ENCODE measurements at places on chromosomes 3 and 15. TPM values are rescaled to one million over a fixed set of nuclear protein-coding genes. Genes with fewer than 3 reads are reported as not detected.
A peak's percentile ranks its signal among the peaks of the same experiment; 100 is the strongest.

Gene CFAP20DC
- 0.39 TPM for total RNA-seq

Gene MYO5A
- total RNA-seq, result 11.9 TPM

Gene SPRED1
- 4.3 TPM for total RNA-seq

Gene SLC22A13
- 0.18 TPM for total RNA-seq

Gene TMEM212
- total RNA-seq, result not detected

Gene SCN5A
- total RNA-seq, result 0.31 TPM

Gene SATB1
- total RNA-seq, result 25.2 TPM

Gene BTLA
- not detected for total RNA-seq

Gene LRRC2
- 1.4 TPM for total RNA-seq

DNA sequence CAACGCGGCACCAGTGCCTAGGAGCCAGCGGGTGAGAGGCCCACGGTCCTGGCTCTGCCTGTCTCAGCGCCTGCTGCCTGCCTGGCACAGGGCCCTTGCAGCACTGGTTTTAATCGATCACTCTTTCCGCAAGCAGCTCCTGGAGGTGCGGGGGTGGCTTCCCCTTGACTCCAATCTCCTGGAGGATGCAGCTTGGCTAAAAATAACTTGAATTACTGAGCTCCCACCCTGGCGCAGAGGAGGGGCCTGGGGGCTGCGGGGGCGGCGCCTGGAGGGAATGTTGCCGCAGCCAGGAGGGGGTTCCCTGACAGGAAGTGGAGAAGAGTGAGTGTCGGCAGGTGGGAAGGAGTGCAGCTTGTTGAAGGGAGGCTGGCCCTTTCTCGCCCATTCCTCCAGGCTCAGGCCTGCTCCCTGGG, 9.9 kb upstream of the RPL29 start:
- DNase-seq, result peak; percentile 78

- no peak for DNase-seq
Measured at GRCh38 chr3:130276203-130276803, 69.2 kb upstream of the COL6A5 start.

GRCh38 chr15:60691508-60692047, 212.6 kb upstream of the ICE2 start:
- DNase-seq, result no peak

- peak; percentile 84 for DNase-seq
Measured at GRCh38 chr15:101528108-101528916, 38.8 kb upstream of the PCSK6 start.

DNA sequence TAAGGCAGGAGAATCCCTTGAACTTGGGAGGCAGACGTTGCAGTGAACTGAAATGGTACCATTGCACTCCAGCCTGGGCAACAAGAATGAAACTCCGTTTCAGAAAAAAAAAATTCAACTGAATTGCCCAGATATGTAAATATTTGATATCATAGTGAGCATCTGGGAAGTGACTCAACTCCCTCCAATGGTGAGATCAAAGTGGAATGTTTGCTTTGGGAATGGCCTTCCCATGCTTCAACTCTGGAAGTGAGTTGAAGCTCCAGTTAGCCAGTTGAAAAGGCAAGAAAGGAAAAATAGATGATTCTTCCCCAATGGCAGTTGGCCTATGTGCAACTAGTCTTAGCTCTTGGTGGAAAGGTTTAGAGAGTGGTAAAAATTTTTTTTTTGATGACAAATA, 131.6 kb upstream of the CMC1 start:
- DNase-seq, result no peak

DNA sequence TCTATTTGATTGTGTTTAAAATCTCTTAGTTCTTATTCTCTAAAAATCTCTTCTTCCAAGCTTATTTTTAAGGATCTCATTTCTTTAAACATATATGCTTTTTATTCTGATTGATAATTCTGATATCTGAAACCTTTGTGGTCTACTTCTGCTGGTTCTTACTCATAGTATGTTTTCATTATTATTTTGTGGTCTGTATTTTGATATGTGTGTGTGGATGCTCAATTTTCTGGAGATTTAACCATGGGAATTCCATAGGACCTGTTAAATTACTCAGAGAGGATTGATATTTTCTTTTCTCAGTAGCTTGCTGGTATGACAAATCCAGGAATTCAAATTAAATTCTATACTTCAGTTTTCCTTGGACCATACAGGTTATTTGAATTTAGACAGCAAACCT, 14.7 kb upstream of the HHLA2 start:
- DNase-seq, result no peak

DNA sequence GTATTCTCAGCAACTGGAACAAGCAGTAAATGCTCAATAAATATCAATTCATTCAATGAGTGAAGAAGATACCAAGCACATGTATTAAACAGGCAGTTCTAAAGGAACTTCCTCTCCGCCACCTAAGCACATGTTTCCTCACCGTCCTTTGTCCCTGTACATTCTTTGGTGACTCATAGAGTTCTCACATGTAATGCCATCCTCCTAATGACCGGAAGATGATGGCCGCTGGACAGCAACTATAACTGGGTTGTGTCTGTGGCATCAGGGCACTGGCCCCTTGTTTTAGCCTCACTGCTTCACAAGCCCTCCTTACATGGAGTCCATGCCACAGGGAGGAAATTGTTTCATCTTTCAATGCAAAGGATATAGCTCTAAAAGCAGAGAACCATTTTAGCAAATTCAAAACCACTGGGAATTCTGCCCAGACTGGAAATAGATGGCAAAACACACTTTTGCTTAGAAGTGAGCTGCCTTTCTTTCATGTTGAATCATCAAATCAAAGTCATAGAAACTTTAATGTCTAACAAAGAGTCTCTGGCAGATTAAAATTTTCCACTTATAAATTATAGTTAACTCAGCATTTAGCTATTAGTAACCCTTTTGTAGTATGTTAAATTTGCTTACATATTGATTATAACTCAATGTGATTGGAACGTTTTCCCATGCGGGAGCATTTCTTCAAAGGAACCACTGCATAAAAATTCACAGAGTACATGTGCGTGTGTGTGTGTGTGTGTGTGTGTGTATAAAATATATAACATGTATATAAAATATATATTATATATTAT, 74.1 kb downstream of the GAP43 start:
- DNase-seq, result no peak

DNA sequence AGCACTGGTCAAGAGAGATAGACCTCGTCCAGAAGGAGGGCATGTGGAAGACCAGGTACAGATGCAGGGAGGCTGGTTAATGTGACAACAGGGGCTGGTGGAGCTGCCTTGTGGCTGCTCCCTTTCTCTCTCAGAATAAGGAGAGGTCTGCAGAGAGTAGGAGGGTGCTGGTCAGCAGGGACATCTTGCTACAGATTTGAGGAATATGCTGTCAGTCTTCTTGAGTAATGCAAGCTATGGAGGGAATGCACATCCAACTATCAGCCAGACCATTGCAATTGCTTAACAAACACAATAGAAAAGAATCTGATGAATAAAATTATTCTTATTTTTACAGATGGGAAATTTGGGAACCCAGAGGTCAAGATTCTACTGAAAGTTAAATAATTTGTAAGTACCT, 20.3 kb upstream of the SIAH2 start:
- no peak for DNase-seq

- no peak for DNase-seq
Measured at GRCh38 chr15:83854950-83855707, 201.2 kb downstream of the ADAMTSL3 start.

GRCh38 chr15:94041746-94042145, 189.6 kb upstream of the MCTP2 start:
- DNase-seq, result no peak

- no peak for DNase-seq
Measured at GRCh38 chr15:31470756-31471155, 144.1 kb downstream of the KLF13 start.
